ENCODE measurements at places on chromosomes 6 and 20. TPM values are rescaled to one million over a fixed set of nuclear protein-coding genes. Genes with fewer than 3 reads are reported as not detected.

Gene OR2H2
- polyA plus RNA-seq, result not detected

Gene ZNF391
- 4.1 TPM for polyA plus RNA-seq

Gene MTG2
- 25.0 TPM for polyA plus RNA-seq

Gene OR2H1
- not detected for polyA plus RNA-seq

Gene LAMA2
- 131 TPM for polyA plus RNA-seq

Gene KIAA0408
- polyA plus RNA-seq, result 22.2 TPM

Gene ABHD16B
- polyA plus RNA-seq, result not detected

Gene DHX35
- polyA plus RNA-seq, result 8.5 TPM

Gene TBPL1
- polyA plus RNA-seq, result 28.0 TPM
